ENCODE measurements at places on chromosomes 12 and 14.

GRCh38 chr14:81401420-81402122 is 1.4 kb upstream of the STON2 start:
- peak overlapping the region; percentile 33 for H3K27ac ChIP-seq
- no peak overlapping the region for H3K4me3 ChIP-seq
- peaks cover 4% of the 10 kb centered on the region for H3K4me1 ChIP-seq
- no peak for DNase-seq
- no peaks in the 10 kb centered on the region for H3K27me3 ChIP-seq
- no peaks in the 10 kb centered on the region for H3K36me3 ChIP-seq

DNA sequence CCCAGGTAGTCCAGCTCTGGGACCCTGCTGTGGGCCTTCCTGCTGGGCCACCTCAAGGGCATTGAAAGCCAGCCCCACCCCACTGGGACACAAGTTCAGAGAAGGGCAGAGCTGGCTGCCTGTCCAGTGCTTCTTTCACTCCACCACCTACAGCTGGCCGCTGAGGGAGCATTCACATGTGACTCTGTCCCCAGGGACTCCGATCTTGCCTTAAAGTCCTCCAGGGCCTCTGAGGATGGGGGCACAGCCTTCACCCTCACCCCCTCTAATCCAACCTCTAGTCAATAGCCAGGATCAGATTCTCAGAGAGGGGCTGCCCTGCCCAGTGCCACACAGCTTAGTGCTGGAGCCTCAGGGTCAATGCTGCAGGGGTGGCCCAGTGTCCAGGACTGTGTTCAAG is 5.0 kb upstream of the CYP46A1 start:
- no peak overlapping the region for H3K4me3 ChIP-seq
- no peaks in the 10 kb centered on the region for H3K27me3 ChIP-seq
- H3K4me1 ChIP-seq = peaks cover 11% of the 10 kb centered on the region
- DNase-seq = no peak
- no peaks in the 10 kb centered on the region for H3K36me3 ChIP-seq

DNA sequence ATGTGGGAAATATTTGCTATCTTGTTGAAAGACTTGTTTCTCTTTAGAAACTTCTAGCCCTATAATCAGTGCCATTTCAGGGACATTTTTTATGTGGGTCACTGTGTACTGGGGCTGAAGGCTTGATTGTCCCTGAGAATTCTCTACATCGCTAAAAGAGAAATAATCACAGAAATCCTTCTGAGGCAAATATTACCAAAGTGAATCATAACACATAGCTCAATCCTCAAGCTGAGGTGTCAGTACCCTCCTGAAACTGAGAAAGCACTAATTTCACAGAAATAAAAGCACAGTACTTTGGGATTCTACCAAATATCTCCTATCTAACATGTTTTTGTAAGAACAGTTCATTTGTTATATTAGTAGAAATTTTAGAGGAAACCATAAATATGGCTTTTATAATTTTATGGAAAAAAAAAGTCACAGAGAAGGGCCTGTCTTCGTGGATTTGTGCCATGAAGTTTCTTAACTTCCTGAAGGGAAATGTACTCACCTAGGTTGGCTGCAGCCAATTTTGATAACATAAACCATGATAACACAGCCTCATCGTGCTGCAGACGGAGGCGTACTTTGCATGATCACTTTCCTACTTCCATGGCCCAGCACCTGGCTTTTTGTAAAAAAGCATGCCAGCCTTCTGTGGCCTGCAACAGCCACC is 163.7 kb upstream of the HIF1A start:
- DNase-seq = no peak
- H3K27ac ChIP-seq = no peak overlapping the region
- no peaks in the 10 kb centered on the region for H3K36me3 ChIP-seq
- peaks cover 17% of the 10 kb centered on the region for H3K4me1 ChIP-seq

DNA sequence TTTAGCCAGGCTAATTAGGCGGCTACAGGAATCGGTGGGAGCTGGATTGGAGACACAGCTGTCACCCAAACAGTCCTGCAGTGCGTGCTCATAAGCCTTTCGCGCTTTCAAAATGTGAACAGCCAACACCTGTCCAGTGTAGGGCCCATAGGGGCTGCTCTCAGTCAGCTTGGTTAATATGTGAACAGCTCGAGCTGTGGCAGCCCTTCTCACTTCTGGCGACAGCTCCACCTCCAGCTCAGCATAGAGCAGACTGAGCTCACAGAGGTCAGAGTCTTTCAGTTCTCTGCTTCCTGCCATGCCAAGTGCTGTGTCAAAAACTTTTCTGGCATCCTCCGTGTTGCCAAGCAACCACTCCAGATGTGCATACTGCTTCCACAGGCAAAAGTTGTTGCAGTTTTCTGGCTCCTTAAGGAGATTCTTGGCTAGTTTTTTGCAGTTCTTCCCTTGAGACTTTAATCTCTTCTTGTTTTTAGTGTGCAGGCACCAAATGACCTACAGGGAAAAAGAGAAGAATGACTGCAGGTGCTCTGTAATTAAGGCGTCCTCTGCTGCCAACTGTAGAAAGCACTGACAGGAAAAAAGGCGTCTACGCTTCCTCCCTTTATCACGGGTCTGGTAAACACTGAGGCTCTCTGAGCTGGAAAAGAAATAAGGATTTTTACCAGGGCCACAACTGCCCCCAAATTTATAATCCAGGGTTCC is 32.5 kb downstream of the PSMC1 start:
- no peaks in the 10 kb centered on the region for H3K27me3 ChIP-seq
- H3K36me3 ChIP-seq = no peaks in the 10 kb centered on the region
- DNase-seq = no peak
- no peak overlapping the region for H3K27ac ChIP-seq

Measured in hepatocyte (in vitro differentiated cells).